ENCODE measurements at places on chromosomes 1 and 21.
A peak's percentile ranks its signal among the peaks of the same experiment; 100 is the strongest.

DNA sequence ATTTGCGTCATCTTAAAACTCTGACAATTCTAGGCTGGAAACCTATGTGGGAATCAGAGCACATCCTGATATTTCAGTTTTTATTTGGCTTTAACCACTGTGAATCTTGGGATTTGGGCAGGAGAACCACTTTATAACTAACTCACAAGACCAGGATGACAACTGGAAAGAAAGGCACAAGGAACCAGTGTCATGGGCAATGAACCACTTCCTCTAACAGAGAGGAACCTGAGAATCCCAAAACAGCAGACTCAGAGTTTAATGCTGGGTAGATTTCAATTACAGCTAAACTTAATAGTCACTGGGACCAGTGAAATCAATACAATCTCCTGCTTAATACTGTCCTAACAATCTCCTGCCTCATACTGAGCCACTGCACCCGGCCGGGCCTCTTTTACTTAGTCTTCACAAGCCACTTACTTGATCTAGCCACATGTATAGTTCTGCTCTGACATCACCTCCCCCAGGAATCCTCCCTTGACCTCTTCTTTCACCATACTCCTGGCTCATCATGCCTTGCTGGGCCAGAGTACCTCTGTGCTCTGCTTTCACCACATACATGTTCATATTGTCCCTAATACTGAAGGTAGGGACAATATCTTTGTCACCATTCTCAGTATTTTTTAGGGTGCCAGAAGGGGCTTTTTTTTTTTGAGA lies 20.2 kb upstream of the SLFNL1 start:
- DNase-seq, result no peak

DNA sequence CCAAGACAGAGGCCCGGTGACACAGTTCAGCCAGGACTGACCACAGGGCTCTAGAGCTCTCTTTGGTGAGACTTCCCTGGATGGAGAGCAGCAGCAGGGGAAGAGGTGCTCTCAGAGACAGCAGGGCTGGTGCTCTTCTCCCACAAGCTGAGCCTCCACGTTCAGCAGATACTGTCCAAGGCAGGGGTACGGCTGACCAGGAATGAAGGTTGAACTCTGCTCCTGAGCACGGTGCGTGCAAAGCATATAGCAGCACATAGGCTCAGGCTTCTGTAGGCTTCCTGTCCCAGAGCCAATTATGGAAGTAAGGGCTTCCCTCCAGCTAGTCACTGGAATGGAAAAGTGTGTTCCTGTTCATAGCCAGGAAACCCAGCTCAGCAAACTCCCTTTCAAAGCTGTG lies 23.9 kb downstream of the DMBX1 start:
- no peak for DNase-seq

DNA sequence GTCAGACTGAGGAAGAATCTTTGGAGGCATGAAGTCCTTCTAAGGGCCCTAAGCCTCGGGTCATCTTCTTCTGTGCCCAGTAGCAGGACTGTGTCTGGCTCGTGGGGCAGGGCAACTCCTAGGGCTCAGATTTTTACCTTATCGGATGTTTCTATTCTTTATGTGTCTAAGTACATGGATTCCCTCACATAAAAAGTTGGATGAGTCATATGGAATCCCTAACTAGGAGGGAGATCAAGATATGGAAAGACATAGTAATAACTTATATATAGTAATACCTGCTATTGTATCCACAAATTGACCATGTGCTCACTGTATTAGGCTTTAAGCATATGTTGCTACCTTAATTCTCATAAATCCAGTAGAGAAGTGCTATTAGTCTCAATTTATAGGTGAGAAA lies 364.5 kb upstream of the CAMK1G start:
- no peak for DNase-seq

DNA sequence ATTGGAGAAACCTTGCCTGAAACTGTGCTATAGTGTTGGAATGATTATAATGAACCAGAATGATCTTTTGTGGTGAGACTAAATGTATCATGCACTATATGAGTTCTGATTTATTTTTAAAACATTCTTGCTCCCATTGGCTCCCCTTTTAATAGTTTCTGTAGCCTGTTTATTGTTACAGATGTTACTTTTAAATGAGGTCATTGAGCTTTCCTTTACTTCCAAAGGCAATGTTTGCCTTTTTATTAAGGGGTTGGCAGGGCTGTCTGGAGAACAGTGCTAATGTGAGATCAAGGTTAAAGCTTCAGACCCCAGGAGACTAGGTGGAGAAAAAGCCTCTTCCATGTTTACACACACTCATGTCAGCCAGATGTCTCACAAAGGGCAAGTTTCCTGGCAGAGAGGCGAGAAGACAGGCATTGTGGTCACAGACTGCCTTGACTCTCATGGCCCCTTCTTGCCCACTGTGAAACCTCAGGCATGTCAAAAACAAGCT lies 120.6 kb upstream of the RAVER2 start:
- no peak for DNase-seq

- DNase-seq, result peak; percentile 37
Measured at GRCh38 chr1:161044908-161045735, 655 bp downstream of the USF1 start.

DNA sequence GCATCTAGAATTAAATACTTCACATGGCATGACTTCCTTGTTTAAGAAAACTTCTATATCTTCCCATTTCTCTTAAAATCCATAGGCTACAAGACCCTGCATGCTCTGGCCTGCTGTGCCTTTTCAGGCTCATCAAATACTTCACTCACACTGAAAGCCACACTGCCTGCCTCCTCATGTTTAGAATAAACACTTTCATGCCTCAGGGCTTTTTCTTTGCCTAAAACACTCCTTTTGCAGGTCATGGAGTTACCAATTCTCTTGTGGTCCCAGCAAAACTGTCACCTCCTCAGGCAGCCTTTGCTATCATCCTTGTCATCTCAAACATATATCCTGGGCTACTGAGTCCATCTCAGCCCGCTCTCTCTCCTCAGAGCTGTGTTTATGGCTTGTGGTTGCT lies 5.5 kb downstream of the SGIP1 start:
- no peak for DNase-seq

DNA sequence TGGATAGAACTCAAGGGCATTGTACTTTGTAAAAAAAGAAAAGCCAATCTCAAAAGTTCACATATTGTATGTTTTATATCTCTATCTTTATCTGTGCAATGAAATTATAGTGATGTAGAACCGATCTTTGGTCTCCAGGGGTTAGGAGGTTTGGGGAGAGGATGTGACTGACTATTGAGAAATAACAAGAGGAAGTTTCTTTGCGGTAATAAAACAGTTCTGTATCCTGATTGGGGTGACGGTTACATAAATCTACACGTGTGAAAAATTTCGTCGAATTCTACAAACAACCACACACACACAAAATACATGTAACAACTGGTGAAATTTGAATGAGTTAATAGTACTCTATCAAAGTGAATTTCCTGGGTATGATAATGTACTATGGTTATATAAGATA lies 10.6 kb upstream of the OR2T33 start:
- no peak for DNase-seq

DNA sequence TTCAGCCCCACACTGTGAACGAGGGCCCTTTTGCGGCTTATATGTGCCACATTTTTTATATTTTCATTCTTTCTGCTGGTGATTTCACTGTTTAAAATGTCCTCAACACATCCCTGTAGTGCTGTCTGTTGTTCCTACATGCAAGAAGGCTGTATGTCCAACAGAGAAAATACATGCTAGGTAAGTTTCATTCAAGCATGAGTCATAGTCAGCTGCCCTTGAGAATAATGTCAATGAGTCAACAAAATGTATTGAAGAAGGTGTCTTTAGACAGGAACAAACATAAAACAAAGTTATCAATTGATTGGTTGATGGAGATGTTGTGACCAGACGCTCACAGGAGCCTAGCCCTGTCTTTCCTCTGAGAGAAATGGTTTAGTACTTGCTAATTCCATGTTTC lies 553.4 kb downstream of the PLPP3 start:
- no peak for DNase-seq

Data from NCI-H1694 (cell line).